ENCODE measurements at places on chromosomes 11 and 22. TPM values are rescaled to one million over a fixed set of nuclear protein-coding genes. Genes with fewer than 3 reads are reported as not detected.

DNA sequence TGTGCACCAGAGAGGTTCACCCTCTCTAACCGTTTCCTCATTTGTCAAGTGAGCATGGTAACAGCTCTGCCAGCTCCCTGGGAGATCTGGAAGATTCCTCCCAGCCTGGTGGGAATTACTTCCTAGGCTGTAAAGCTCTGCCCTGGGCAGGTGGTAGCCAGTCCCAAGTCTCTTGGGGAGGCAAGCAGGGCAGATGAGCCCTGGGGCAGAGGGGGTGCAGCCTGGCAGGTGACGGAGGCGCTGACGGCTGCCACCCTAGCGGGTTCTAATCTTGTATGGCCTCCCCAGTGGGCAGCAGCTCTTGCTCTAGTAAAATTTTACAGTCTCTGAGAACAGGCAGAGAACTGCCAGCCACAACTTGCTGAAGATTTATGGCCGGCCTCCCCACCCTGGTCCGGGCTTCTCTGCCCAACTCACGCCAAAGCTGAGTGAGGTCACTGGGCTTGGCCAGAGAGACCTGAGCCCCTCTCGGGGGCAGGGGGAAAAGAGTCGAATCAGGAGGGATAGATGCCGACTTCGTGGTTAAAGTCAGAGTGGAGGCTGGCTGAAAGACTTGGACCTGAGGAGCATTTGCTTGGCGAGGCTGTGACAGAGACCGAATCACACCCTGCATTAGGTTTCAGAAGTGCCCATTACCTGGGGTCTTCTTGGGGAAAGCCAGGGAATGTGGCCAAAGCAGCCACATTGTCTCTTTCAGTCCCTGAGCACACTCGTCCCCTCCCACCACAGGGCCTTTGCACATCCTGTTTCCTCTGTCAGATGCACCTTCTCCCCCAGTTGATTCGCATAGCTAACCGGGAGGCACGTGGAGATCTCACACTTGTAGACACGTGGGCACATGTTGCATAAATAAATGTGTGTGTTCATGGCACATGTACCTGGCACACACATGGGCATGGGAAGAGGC lies 188.2 kb downstream of the MN1 start:
- DNase-seq, result no peak

- DNase-seq, result no peak
Measured at GRCh38 chr22:36823186-36823839, 6.5 kb upstream of the PVALB start.

ACRV1 gene
- not detected for total RNA-seq

GRCh38 chr11:107564877-107565218 lies 687 bp downstream of the ALKBH8 start:
- no peak for DNase-seq

- no peak for DNase-seq
Measured at GRCh38 chr11:364991-365725, 4.1 kb upstream of the B4GALNT4 start.

SESN3 gene
- 77.5 TPM for total RNA-seq

DNA sequence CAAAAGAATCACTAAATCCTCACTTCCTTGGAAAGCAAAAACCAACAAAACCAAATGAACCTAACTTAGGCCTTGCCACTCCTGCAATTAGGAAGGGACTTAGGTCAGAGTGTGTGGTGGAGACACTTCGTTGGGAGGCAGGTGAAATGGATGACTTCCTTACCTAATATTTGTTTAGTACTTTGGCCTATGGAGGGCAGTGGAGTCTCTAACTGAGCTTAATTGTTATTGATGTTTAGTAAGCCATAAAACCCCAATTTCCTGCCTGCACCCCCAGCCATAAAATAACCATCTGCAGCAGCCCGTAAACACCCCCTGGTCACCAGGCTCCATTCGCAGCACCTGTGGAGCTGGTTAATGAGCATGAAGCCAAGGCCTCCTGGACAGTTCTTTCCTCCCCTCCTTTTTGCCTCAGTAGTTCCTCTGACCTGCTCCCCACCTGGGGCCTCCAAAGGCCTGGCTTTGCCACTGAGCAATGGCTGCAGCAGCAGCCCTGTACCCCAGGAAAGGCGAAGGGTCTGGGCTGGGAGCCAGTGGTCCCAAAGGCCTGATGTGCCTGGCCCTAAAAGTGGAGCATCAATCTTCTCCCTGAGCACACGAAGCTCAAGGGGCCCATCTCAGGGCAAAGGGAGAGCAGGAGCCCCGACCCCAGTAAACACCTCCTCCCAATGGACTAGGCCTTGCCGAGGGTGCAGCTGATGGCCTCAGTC lies 15.6 kb upstream of the SYT13 start:
- no peak for DNase-seq

- no peak for DNase-seq
Measured at GRCh38 chr11:11845071-11845470, 3.3 kb downstream of the USP47 start.

TEX54 gene
- total RNA-seq, result not detected

DNA sequence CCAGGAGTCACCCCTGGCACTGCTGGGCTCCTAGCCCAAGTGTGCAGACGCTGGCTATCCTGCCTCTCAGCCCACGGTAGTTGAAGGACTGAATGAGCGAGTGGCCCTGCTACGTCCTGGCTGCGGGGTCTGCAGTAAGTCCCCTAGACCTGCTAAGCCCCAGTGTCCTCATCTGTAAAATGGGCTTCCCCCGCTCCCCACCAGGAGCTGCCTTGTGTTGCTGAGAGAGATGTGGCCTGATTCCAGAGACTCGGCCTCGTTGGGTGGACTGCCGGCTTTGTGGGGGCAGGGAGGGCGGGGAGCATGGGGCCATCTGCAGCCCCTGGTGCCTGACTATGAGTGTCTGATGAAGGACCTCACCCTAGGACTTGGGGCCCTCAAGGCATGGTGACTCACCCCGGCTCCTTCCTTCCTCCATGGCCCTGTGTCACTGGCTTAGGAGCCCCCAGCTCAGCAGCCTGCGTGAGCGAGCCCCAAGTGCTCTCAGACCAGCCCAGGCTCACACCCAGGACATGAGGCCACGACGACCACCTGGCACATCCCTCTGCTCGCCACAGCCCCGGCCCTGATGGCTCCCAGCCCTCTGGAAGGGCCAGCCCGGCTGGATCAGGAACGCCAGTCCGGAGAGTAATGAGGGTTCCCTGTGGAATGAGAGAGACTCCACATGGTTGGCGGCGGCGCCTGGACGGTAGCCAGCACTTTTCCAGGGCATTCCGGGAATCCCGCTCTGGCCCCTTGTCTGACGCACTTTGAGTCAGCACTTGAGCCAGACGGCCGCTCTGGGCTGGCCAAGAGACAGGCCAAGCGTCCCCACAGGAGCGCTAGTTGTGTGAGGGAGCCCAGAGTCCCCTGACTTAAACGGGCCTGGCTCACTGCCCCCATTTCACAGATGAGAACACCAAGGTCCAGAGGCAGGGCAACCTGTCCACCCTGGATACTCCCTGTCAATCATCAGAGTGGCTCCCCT lies 50.5 kb upstream of the SHISAL1 start:
- DNase-seq, result no peak

DNA sequence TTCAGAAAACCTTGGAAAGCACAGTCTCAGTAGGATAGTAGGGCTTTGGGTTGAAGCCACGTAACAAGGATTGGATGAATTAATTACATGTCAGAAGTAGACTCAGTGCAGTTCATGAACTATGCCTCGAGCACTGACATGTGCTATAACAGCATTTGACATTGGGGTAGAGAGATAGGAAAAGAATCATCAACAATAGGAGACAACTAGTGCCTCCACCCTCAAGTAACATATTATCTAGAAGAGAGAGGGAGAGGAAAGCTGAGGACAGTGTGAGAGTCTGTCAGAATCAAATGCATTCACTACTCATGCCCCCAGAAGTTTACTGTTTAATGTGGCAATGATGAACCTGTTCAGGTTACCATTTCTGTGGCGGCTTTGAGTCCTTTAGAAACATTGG lies 26.4 kb downstream of the MMP13 start:
- no peak for DNase-seq

GRCh38 chr22:29702000-29702930 lies 17.5 kb upstream of the CABP7 start:
- no peak for DNase-seq

DNA sequence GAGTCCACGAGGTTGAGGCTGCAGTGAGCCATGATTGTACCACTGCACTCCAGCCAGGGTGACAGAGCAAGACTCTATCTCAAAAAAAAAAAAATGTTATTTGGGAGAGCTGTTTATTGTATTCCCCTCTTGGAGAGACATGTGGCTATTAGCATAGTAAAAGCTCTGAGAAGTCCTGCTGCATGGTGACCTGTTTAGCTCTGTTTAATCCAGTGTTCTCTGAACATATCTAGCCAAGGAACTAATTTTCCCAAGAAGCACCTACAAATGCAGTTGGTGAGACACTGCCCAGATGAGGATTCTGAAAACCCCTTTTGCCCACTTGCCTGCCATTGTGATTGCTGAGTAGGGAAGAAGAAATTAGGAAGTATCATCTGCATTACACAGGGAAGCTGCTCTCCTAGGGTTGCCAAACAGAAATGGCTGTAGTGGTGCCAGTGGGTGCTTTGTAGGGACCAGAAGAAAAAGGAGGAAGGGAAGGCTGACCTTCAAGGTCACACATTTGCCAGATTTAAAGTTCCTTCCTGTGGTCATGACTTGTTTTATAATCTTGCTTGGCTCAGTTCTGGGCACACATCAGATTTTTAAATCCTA lies 15.7 kb downstream of the TIMP3 start:
- no peak for DNase-seq
